Activated T-cell treated with anti-CD3 and anti-CD28 coated beads for 24 hours (primary cell): ENCODE measurements at places on chromosomes 1 and 21.
A peak's percentile ranks its signal among the peaks of the same experiment; 100 is the strongest.

DNA sequence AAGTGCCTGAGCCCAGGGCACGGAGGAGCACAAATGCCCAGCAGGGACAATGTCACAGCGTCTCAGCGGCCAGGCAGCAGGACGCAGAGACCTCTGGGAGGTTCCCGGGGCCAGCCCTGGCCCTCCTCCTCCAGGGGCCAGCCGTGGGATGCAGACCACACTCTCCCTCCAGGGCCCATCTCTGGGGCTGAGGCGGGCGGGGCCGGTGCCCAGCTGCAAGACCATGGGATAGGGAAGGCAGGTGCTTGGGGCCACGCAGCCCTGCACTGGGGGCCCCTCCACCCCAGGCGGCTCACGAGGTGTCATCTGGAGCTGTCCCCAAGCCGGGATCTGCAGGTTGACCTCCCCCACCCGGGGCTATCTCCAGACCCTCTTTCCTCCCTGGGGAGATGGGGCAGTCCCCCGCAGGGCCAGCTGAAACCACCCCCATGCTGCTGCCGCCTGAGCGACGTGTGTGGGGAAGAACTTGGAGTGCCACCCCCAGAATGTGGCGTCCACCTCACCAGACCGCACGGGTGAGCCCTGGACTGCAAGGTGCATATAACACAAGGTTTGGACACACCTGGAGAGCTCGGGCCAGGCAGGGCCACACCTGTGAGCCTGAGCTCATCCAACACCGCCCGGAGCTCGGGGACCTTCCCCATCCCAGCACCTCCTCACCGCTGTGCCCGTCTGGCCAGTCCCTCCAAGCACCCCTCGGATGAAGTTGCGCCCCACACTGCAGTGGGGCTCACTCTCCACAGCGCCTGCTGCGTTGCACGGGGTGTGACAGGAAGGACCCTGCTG lies 4.1 kb upstream of the TTLL10 start:
- DNase-seq: no peak

DNA sequence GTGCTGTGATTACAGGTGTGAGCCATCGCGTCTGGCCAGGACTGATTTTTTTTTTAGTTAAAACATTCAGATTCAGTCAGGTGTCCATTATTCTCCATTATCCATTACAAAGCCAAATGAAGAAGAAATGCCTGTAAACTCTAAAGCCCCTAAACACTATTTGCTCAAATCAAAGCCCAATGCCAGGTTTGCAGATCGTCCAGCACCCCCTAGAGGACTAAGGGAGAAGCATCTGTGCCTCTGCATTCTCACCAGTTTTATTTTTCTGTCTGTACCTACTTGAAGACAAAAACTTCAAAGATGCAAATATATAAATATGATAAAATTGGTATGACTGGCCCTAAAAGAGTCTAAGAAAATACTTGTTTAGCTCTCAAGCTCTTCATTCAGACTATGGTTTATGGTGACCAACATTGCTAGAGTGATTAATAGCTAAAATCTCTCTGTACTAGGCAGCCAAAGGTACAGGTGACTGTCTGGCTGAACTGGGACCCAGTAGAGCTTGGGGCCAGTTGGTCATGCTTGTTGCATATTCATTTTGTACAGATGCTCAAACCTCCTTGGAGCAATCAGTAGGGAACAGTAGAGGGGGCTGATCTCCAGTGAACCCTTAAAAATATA lies 138.4 kb downstream of the SYT2 start:
- DNase-seq: no peak

DNA sequence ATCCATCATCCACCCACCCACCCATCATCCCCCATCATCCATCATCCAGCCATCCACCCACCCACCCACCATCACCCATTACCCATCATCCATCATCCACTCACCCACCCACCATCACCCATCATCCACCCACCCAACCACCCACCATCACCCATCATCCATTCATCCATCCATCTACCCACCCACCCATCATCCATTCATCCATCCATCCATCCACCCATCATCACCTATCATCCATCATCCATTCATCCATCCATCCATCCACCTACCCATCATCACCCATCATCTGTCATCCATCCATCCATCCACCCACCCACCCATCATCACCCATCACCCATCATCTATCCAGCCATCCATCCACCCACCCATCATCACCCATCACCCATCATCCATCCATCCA lies 81.5 kb downstream of the ADARB1 start:
- no peak for DNase-seq

- no peak for DNase-seq
Measured at GRCh38 chr1:230909974-230910754, 41.8 kb upstream of the C1orf198 start.

- DNase-seq: no peak
Measured at GRCh38 chr1:32898958-32899357, 2.2 kb downstream of the TMEM54 start.

- DNase-seq: peak; percentile 68
Measured at GRCh38 chr1:159009704-159010361, at the start of gene IFI16. TSS of gene IFI16 (plus strand) at chr1:159009907. CDS start at chr1:159014681, 4,774 bp downstream.

- no peak for DNase-seq
Measured at GRCh38 chr21:42731264-42732032, 78.0 kb downstream of the PDE9A start.

- DNase-seq: no peak
Measured at GRCh38 chr1:66925558-66925910, 744 bp downstream of the MIER1 start.

- no peak for DNase-seq
Measured at GRCh38 chr1:165892935-165893334, 65.5 kb downstream of the UCK2 start.

DNA sequence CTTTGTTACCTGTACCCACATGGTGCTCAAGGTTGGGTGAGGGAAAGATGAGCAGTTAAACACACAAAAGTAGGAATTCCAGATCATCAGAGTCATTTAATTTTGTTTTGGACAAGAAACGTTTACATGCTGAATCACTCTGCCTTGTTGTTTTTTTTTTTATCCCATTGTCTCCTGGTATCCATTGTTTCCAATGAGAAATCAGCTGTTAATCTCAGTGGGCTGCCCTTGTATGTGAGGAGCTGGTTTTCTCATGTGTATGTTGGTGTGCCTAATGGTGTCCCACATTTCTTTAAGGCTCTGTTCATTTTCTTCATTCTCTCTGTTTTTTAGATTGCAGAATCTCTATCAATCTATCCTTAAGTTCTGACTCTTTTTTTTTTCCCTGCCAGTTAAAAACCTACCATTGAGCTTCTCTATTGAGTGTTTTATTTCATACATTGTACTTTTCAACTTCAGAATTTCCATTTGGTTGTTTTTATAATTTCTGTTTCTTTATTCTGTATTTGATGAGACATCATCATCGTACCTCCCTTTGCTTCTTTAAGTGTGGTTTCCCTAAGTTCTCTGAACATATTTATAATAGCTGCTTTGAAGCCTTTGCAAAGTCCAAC lies 8.8 kb upstream of the OBSCN start:
- no peak for DNase-seq

- no peak for DNase-seq
Measured at GRCh38 chr1:198231779-198232178, 75.0 kb downstream of the NEK7 start.
